ENCODE measurements at places on chromosomes 7 and 10. TPM values are rescaled to one million over a fixed set of nuclear protein-coding genes. Genes with fewer than 3 reads are reported as not detected.

The TMEM225B gene
- 0.27 TPM for total RNA-seq

The C10orf67 gene
- total RNA-seq: not detected

The ICA1 gene
- 34.2 TPM for total RNA-seq

The CTAGE4 gene
- not detected for total RNA-seq

The CYCS gene
- total RNA-seq: 156 TPM

The SERPINE1 gene
- total RNA-seq: 0.09 TPM

The RTKN2 gene
- total RNA-seq: 36.2 TPM
